Activated T-cell treated with anti-CD3 and anti-CD28 coated beads for 48 hours (primary cell): ENCODE measurements at places on chromosomes 3 and 15.

GRCh38 chr3:71785532-71786216 lies 726 bp upstream of the PROK2 start:
- DNase-seq: no peak

- DNase-seq: peak; percentile 38
Observed at GRCh38 chr15:52567871-52568600, 794 bp downstream of the ARPP19 start.

- DNase-seq: no peak
Observed at GRCh38 chr3:82084824-82085223, 323.4 kb upstream of the GBE1 start.

GRCh38 chr3:178271740-178272387 lies 264.4 kb upstream of the KCNMB2 start:
- no peak for DNase-seq

GRCh38 chr15:67575039-67575502 lies 32.6 kb downstream of the MAP2K5 start:
- no peak for DNase-seq

DNA sequence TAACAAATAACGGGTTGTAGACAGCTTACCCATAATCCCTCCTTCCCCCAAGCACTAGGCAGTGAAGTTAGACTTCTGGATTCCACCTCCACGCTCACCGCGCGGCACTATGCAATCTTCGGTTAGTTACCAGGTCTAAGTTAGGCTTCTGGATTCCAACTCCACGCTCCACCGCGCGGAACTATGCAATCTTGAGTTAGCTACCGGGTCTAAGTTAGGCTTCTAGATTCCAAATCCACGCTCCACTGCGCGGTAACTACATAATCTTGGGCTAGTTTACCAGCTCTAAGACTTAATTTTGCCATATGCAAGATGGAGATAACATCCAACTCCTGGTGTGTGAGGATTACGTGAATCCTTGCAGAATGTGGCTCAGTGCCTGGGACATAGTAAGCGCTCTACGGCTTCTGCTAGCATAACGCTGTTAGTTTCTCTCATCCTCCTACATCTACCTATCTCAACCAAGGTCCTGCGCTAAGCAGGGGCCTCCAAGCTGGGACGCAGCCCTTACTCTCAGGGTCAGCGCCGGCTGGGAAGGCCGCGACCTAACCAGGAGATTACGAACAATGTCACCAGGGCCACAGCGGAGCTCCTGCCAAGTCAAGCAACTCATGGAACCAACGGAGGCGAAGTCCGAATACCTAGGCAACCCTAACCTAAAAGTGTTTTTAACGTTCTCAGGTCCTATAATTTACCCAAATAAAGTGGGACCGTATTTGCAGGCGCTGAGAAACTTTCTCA lies 497 bp upstream of the RPLP1 start:
- no peak for DNase-seq
